Activated gamma-delta T cell treated with Interleukin-2 at 50 U/mL for 16 hours (primary cell): ENCODE measurements at places on chromosomes 7 and 10.
A peak's percentile ranks its signal among the peaks of the same experiment; 100 is the strongest.

GRCh38 chr10:28281726-28282315, 21.0 kb downstream of the MPP7 start:
- DNase-seq = no peak

DNA sequence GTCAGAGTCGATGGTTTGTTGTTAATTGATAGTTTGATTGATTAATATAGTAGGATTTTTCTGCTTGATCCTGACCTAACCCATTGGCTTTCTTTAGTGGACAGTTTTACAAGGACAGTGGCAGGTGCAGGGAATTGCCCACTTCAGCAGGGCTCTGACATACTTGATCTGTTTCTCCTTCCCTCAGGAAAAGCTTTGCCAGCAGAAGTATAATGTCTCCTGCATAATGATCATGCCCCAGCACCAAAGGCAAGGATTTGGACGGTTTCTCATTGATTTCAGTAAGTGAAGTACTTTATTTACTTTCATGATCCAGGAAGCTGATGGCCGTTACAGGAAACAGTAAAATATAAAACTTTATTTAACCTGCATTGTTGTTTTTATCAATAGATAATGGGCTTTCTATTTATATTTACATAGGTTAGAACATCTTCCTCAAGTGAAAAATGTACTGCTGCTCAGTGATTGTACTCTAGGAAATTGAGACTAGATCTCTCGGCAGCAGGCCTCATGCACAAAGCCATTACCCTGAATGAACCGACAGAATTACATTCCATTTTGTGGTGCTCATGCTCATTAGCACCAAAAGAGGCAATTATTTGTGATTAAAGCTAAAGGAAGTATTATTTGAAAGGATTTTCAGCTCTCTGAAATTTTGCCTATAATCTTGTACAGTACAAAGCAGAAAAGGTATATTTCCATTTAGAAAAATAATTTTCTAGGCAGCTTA, 122.5 kb upstream of the SAMD8 start:
- DNase-seq = no peak

- no peak for DNase-seq
Measured at GRCh38 chr7:50782375-50783208, at the start of gene GRB10. GRB10 (minus strand) TSS chr7:50782896; CDS start chr7:50732322, 50,574 bp downstream.

GRCh38 chr10:26739071-26739631, 41.6 kb downstream of the PDSS1 start:
- DNase-seq = no peak

DNA sequence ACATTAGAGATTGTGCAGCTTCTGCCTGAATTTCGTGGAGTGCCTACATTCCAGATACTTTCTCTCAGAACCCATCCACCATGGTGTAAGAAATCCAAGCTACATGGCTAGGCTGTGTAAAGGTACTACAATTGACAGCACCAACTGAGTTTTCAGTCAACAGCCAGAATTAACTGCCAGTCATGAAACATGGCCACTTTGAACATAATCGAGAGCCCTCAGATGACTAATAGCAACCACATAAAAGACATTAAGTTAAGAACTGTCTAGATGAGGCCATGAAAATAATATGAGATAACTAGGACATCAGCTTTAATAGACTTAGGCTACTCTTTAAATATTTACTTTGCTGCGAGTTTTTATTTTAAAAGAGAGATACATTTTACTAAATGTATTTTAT, 1106.8 kb upstream of the LRRTM3 start:
- DNase-seq = no peak

- DNase-seq = no peak
Measured at GRCh38 chr10:82462910-82463551, 588.0 kb downstream of the NRG3 start.

DNA sequence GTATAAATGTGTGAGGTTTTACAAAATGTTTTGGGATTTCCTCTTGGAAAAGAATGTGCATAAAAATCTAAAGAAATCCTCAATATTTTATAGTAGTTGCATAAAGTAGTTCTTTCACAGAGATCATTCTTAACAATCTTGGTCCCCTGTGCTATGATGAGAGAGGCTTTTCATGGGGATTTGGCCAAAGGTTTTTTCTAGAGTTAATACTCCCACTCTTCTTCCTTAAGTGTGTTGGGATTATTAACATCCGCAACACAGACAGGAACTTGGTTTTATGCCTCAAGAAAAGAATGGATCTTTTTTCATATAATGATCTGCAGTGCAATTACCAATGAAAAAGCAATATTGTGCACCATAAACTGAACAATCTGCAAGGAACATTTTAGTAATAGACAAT, 71.5 kb downstream of the AGMO start:
- DNase-seq = no peak

DNA sequence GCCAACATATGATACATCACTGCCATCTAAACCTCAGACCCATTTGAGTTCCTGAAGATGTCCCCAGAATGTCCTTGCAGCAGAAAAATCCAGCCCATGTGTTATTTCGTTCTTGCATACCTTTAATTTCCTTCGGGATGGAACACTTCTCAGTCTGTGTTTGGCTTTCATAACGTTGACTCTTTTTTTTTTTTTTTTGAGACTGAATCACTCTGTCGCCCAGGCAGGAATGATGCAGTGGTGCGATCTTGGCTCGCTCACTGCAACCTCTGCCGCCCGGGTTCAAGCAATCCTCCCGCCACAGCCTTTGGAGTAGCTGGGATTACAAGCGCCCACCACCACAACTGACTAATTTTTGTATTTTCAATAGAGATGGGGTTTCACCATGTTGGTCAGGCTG, 148.8 kb upstream of the TNRC18 start:
- no peak for DNase-seq

DNA sequence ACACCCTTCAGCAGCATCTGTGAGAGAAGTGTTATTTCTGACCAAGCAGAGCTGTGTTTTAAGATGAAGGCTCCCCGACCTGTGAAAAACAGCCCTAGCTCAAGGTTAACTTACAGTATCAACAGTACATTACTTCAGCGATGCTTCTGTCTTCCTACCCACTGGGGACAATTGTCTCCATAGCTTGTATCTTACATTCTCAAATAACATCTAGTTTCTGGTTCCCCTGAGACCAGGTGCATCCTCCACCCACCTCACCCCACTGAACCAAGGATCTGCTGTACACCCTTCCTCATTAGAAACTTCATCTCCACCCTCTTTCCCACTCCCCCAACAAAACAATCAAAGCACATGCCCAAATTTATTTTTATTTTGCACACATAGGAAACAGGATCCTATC, 102.0 kb downstream of the VOPP1 start:
- DNase-seq = no peak

DNA sequence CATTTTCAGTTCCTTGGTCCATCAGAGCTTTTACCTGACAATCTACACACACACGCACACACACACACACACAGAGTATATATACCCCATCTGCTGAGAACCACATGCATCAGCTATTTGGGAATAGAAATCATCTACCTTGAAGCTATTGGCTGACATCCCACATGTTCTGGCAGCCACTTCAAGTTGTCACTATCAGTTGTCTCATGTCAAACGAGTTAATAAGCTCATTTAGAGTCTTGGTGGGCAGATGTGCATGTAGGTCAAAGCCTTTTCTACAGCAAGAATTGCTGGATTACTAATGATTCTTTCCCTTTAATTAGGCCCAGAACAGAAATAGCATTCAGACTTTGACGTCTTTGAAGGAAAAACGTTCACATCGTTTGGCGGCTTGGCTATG, 36.8 kb downstream of the COL28A1 start:
- no peak for DNase-seq

DNA sequence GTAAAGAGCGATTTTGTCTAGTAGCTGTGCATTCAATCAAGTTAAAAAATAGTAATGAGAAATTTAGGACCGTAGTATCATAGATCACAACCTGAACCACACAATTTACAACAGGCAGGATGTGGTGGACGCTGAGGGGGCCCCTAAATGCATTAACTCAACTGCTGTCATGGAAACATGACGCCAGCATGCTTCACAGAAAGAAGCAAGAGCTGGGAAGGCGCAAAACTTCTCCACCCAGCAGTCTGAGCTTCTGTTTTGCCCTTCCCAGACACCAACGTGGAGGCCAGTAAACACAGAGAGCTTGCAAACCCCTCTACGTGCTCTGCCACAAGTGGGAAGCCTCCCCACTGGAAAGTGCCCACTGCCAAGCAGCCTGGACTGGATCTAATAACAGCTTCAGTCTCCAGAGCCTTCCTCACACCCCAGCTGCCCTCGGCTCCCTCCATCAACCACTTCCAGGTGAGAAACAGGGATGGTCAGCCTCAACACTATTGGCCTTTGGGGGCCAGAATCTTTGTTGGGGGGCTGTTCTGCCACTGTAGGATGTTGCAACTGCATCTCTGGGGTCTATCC, 151.8 kb downstream of the SFMBT2 start:
- DNase-seq = peak; percentile 72

GRCh38 chr7:130350945-130351790, 6.6 kb downstream of the CPA5 start:
- DNase-seq = no peak

DNA sequence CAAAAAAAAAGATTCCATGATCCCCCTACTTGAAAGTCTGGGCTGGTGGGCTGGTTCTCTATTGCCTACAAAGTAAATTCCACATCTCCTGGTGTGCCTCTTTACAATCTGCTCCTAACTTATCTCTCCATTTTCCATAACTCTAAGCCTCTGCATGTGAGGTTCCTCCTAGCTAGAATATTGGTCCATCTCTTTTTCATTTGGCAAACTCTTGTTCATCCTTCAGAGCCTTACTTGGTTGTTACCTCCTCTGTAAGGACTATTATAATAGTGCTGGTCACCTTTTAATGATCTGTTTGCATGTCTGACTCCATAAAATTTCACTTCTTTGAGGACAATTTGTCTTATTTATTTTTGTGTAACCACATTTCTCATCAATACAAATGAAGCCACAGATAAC, 1.6 kb upstream of the NRCAM start:
- no peak for DNase-seq

- DNase-seq = no peak
Measured at GRCh38 chr7:90552521-90552920, 43.6 kb upstream of the CDK14 start.

GRCh38 chr10:132143162-132143561, 43.6 kb upstream of the DPYSL4 start:
- DNase-seq = no peak

GRCh38 chr7:138309186-138309585, 150.9 kb upstream of the TRIM24 start:
- no peak for DNase-seq

- no peak for DNase-seq
Measured at GRCh38 chr7:13240349-13240748, 552.9 kb downstream of the ARL4A start.

GRCh38 chr7:158820656-158821055, 8.7 kb downstream of the ESYT2 start:
- DNase-seq = no peak

DNA sequence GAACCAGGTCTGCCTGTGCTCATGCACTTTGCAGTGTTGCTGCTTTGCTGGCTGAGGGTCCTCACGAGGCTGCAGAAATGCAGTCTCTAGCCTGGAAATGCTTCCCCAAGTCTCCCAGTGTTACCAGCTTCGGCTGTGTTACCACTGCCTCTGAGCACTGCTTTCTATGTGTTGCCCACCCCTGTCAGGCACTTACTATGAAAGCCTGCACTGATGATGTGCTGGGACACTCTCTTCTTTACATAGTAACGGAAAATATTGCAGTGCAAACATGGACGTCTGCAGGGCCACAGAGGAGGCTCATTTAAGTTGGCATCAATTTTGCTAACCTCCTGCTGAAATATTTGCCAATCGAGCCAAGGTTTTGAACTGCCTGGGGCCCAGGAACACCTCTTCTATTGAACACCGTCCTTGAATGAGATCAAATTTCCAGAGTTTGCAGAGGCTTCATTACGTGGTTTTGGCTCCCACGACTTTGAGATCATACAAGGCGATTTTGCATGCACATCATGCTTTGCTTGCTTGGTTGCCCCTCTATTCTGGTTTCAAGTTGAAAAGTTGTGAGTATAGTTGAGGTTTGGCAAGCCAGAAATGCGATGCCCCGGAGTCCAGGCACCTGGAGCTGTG, 404.7 kb upstream of the PODXL start:
- no peak for DNase-seq

DNA sequence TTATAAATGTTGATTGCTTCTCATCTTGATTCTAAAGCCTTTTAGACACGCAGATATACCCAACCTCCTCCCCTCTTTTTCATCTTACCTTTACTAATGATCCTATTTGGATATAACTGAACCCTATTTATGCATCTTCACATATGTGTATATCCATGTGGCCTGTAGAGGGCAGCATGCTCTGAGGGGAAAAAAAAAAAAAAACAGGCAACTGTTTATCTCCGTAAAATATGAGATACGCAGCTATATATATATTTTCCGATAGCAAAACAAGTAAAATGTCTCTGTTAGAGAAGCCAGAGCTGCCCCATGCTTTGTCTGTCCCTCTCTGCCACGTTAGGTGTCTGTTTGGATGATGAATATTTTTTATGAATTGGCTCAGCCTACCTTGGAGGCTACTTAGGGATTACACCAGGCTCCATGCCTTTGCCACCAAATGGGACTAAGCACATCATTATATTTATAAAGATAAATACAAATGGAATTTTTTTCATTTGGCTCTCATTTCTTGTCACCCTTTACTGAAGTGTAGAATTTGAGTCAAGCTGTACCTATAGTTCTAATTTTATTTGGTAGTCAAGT, 174.8 kb upstream of the FZD1 start:
- no peak for DNase-seq

GRCh38 chr10:846126-846685, 85.3 kb downstream of the LARP4B start:
- no peak for DNase-seq

GRCh38 chr10:17022466-17022825, 107.2 kb downstream of the CUBN start:
- DNase-seq = no peak
